Osteoblast (primary cell): ENCODE measurements at places on chromosomes 2 and 18. TPM values are rescaled to one million over a fixed set of nuclear protein-coding genes. Genes with fewer than 3 reads are reported as not detected.

The CACNB4 gene
- 2.4 and 4.3 TPM in 2 replicates for total RNA-seq

The CAPN14 gene
- total RNA-seq, result under 0.01 TPM in 2 replicates

The UGT1A8 gene
- not detected in 2 replicates for total RNA-seq

The NFATC1 gene
- 5.3 and 6.2 TPM in 2 replicates for total RNA-seq

The SPC25 gene
- 0.88 and 1.1 TPM in 2 replicates for total RNA-seq

The ASPRV1 gene
- 0.29 and 0.72 TPM in 2 replicates for total RNA-seq

The SLC9A4 gene
- total RNA-seq, result not detected in 2 replicates

The EN1 gene
- 0.29 and 0.72 TPM in 2 replicates for total RNA-seq

The B4GALT6 gene
- 2.2 and 2.9 TPM in 2 replicates for total RNA-seq

The OXER1 gene
- 0.29 TPM in 1 of 2 replicates, not detected in the other for total RNA-seq

The DES gene
- total RNA-seq, result 0.72 and 1.2 TPM in 2 replicates

The ALPP gene
- not detected in 2 replicates for total RNA-seq
